ENCODE measurements at places on chromosomes 3 and 15.

- DNase-seq, result no peak
Observed at GRCh38 chr3:16148783-16149182, 25.7 kb upstream of the GALNT15 start.

- DNase-seq, result no peak
Observed at GRCh38 chr3:39671116-39671515, 138.3 kb upstream of the MYRIP start.

DNA sequence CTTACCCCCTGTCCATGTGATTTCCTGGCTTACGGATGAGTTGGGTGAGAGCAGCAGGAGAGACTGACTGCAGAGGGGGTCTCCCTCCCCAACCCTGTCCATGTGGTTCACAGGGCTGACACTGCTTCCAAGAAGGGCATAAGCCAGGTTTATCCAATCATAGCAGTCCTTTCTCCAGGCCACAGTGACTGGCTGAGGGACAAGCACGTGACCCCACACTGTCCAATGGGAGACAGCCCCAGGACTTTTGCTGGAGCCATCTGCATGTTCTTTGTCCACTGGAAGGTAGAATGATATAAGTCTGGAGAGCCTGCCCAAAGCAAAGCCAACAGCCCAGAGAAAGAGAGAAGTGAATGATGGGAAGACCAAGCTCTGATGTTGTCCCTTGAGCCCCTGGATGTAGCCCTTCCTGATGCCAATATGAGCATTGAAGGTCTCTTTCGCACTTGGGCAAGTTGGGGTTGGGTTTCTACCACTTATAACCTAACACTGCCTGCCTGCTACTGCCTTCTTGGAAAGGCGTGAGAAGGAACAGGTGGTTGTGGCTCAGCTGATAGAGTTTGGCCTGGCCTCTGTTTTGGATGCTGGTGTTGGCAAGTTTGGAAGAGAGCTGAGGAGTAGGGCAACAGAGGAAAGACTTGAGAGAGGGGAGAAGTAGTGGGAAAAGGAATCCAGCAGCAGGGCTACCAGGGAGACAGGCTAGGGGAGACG lies 41.3 kb upstream of the GRIP2 start:
- no peak for DNase-seq

GRCh38 chr3:142319094-142319493 lies 93.7 kb upstream of the GK5 start:
- DNase-seq, result no peak

- DNase-seq, result peak; percentile 89
Observed at GRCh38 chr3:197555281-197556261, at the start of gene BDH1. Gene BDH1 (minus strand): TSS chr3:197555968. CDS start chr3:197546443, 9,525 bp downstream.

- no peak for DNase-seq
Observed at GRCh38 chr3:51271172-51271571, 113.9 kb upstream of the MANF start.

GRCh38 chr15:69751147-69751546 lies 298.5 kb downstream of the RPLP1 start:
- no peak for DNase-seq

DNA sequence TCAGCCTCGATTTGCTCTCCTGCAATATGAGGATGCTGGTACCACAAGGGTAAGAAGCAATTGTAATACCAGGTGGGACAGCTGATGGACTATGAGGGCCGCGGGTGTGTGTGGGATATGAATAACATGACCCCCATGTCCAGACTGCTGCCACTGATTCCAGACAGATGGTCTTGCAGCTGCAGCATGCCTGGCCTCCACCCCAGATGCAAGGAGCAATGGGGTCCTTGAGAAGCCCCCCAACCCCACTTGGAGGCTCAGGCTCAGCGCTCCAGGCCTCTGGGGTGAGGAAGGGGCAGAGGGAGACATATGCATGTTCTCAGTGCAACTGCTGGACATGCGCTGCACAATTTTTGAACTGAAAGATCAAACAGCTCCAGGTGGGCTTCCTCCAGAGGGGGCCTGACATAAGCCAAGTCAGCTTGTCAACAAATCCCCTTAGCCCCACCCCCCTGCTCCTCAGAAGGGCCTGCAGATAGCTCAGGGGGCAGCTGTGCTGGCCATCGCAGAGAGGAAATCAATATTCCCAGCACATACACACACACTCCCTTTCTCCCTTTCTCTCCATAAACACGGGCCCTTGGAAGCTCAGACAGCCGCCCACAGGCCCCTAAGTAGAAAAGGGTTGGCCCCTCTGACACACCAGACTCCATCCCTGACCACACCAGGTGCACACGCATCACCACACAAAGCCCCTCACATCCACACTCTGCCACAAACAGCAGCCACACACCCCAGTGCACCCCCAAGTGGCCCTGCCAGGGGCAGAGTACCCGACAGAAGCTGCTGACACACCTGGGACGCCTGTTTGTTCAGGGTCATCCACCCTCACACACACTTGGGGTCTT lies 107.0 kb downstream of the IQSEC1 start:
- no peak for DNase-seq

GRCh38 chr3:66451766-66452165 lies 49.1 kb downstream of the LRIG1 start:
- DNase-seq, result no peak

- peak; percentile 84 for DNase-seq
Observed at GRCh38 chr15:28975766-28976179, 90.0 kb downstream of the APBA2 start.
